ENCODE measurements at places on chromosomes 4 and X.
A peak's percentile ranks its signal among the peaks of the same experiment; 100 is the strongest.

DNA sequence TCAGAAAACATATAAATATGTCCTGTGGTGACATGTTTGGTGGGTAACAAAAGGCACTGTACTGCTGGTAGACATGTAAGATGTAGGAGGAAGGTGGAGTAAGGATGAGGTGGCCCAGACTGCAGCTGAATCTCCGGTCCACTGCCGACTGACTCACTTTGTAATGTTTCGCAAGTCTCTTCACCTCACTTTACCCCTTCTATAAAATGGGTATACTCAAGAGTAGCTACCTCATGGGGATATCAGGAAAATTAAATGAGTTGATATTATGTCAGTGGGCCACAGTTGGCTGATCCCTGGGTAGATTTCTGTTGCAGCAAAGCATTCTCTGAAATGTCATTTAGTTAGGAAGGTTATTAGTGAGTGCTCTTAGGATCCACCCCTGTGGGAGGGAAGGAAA, 22.1 kb downstream of the MRFAP1 start:
- DNase-seq = no peak

DNA sequence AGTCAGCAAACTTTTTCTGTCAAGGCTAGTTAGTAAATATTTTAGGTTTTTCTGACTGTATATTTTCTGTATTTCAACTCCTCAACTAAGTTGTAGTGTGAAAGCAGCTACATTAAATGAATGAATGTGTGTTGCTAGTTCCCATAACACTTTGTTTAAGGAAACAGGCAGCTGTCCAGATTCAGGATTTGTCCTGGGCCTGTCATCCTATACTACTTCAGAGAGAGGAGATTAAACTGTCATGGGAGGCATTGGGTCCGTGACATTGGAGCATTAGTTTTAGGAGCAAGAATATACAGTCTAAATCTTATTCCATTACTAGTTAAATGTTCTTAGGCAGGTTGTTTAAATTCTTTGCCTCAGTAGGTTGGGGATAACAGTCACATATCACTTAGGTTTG, 516.0 kb downstream of the CCSER1 start:
- no peak for DNase-seq

DNA sequence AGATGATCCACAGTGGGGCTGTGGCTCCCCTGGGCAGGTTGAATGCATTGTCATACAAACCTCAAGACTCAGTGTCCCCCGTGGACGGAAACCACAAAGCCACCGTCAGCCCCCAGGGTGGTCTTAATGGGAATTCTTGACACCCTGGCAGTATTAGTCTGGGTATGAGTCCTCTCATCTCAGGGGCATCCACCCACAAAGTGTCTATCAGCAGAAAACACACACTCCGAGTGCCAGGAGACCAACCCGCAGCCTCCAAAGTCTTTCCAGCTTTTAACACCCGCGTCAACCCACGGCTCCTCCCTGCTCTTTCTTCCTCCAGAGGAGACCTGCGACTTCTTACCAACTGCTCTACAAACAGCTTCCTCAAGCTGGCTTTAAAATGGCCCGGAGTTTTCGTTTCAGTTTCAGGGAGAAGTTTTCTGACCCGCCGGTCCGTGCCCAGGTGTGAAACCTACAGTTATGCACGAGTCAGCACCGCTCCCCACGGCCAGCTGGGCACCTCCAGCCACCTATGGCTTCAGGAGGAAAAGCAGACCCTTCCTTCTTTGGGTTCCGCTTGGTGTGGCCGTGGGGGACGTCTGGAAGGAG, 14.4 kb upstream of the ASMTL start:
- DNase-seq = no peak

DNA sequence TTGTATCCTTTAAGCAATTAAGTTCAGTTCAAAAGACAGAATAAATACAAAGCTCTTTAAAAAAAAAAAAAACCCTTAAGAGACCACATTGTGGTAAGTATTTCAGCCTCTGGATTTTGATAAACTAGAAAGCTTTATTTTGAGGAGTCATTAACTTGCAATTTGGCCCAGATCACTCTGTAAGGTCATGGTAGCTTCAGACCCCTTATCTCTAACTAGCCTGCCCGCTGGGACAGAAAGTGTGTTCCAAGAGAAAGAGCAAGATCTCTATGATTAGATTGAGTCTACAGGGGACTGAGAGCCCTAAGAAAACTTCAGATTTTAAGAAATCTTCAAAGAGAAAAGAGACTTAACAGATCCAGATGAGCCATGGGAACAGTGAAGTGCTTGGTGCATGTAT, 45.6 kb downstream of the GALNT7 start:
- DNase-seq = no peak

DNA sequence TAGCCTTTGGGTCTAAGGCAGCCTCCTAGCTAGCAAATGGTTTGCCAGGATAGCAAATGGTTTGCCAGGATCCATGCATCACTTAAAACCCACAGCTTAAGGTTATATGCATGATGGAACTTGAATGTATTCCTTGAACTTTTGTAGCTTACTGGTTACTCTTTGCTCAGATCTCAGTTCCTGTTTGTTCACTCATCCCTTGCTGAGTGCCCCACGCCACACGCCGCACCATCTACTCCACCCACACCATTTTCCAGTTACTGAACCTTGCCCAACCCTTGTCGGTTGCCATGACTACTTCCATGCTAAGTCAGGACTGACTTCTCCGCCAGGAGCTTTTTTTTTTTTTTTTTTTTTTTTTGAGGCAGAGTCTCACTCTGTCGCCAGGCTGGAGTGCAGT, 29.5 kb upstream of the XIAP start:
- DNase-seq = peak; percentile 39

GRCh38 chrX:30620980-30621618, 32.1 kb upstream of the GK start:
- no peak for DNase-seq

DNA sequence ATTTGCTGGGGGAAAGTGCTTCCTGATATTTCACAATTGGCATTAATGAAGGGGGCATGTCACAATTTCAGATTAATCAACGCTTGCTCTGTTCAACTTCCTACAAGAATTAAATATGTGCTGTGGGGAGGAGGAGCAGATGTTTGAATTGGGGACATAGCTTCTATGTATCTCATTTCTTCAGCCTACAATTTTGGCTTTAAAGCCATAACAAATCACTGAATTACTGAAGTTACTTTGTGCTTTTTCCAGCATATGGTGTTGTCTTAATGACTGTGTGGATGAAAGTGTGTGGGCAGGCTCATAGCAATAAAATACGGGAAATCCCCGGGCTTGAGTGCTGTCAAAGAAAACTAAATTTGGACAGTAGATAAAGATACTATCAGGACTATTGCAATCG, 813 bp downstream of the TLR7 start:
- DNase-seq = no peak

- peak; percentile 15 for DNase-seq
Measured at GRCh38 chr4:101155945-101156344, 191.4 kb downstream of the PPP3CA start.

DNA sequence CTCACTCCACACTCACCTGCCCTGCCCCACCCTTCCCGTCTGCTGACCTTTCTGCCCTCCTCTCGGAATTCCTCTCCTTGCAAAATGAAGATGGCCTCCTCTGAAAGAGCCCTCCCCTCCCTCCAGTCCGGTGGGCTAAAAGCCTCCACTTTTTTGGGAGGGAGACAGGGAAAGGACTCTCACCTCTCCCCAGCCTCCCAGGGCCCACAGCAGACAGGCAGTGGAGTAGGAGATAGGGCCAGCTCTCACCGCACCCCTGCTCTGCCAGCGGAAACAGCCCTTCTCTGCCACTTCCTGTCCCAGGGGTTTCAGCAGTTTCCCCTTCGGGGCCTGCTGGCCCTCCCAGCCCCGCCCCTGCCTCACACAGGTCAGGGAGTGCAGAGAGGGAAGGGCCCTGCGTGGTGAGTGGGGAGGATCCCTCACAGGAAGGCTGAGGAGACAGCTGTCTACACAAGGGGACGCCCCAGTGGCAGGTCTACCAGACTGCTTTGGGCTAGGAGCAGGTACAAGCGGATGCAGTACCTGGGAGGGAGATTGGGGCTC, 18.2 kb downstream of the ELF4 start:
- peak; percentile 89 for DNase-seq

DNA sequence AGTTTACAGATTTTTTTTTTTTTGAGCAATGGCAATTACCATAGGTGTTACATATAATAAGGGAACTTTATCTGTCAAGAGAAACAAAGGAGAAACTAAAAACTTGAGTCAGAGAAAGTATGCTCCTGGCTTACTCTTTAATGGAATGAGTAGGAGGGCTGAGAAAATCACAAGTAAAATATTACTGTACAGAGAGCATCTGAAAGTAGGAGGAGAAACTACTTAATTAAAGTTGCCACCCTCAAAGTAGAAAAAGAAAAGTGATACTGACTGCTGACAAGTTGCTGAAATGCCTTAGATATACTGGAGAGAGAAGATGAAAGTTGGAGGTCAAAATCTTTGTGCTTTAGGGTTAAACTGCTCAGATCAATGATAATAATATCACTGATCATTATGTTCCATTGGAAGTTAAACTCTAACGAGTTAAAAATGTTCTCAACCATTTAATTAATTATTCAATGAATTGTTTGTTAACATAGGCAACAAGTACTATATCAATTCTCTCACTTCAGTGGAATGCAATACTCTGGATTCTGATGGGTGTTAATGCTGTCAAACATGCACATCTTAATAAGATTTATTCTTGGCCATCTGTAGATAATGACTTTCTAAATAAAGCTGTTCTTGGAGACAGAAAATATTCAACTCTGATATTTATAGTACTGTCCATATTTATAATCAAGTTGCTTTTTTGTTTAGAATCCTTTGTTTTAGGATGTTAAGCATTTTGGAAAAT, 61.2 kb upstream of the CAMK2D start:
- no peak for DNase-seq

GRCh38 chrX:70922774-70923473, 8.0 kb downstream of the SLC7A3 start:
- no peak for DNase-seq

- DNase-seq = peak; percentile 27
Measured at GRCh38 chr4:120921456-120922380, 808 bp downstream of the PRDM5 start.

DNA sequence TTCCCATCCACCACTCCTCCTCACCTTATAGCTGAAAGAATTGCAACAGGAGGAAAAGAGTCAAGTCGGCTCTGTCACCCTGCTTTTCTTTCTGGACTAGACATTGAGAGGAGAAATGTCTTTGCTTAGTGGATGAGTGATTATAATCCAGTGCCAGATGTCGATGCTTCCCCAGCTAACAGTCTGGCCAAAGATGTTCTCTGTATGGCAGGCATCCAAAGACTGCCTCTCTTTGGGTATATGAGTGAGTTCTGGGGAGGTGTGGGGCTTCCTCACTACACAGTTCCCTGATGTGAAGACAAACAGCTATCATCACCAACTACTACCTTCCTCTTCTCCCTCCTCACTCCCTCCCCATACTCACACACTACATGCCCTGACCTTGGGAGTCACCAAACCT, 90.9 kb downstream of the COMMD8 start:
- no peak for DNase-seq

DNA sequence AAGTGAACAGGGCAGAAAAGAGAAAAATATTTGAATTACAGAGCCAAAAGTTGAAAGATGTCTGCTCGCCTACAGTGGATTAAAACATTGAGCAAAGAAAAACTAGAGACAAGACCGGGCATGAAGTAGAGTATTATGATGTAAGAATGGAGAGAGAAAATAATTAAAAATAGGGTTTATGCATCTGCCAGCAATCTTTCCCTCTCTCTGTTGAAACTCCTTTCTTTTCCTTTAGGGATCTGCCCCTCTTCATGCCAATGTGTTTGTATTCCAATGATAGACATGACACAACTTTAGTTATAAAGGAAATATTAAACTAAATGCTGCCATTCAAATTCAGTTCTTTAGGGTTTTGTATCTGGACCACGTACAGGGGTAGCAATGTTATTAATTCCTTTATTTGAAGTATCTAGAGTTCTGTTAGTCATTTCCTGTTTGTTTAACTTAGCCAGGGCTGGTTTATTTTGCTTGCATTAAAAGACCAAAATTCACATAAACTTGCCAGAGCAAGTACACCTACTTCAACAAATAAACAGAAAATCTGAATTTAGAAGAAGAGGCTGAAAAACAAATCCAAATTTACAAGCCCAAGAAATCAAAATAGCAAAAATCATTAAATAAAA, 202.6 kb downstream of the SPOCK3 start:
- no peak for DNase-seq

DNA sequence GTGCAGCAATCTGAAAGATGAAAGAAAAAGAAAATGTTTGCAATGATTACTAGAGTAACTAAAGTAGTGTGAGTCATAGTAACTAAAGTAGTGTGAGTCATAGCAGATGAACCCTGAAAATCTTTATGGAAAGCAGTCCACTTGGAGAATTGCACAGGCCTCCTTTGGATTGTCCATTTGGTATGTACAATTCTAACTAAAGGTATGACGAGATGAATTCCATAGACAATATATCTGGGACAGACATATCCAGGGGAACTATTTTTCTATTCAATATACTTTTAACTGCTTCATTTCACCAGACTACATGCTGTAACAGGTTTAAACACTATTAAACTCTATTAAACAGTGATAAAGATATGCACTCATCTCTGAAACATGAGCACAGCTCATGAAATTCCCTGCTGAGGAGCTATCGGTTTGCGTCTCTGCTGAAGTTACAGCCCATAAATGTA, 798.7 kb downstream of the PCDH7 start:
- no peak for DNase-seq

DNA sequence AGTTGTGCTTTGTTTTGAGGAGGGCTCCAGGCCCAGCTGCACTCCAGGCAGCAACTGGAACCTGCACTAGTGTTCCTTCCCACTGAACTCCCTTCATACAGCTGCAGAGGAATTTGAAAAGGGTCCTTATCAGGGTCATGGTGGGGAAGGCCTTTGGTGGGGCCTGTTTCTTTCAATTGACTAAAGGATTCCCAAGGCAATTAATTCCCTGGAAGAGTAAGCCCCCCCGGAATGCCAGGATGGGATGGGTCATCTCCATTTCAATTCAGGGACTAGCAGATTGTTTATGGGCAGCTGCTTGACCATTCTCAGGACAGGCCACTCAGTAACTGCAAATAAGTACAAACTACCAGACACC, 45.3 kb downstream of the TSC22D3 start:
- no peak for DNase-seq

- DNase-seq = no peak
Measured at GRCh38 chrX:150700107-150700506, 6.9 kb downstream of the MTMR1 start.

DNA sequence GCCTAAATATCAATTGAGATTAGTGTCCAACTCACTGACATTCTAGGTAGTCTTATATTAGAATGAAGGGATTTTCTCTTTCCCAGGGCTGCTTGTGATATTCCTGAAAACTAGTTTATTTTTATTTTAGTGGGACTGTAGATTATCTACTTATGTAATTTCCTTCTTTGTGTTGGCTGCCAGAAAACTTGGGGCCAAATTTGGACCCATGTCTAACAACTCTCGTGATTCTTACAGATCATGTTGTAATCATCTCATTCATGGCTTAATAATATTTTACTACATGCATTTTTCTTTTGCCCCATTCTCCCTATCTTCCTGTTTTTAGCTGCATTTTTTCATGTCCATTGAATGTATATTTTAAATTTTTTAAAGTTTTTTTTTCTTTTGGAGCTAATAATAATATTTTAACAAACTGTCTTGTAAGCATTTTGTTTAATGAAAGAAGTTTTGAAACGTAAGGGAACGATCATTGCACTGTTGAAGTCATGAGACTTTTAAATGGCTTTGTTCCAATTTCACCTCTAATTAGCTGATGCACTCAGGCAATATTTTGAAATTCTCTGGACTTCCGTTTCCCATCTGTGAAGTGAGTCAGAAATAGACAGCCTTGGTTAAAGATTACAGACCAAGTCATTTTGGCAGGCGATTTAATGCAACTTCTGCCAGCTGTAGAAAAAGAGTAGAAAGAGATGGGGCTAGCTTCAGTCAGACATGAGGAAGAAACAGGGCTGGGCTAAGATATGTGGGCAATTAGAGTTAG, 14.3 kb upstream of the TDO2 start:
- no peak for DNase-seq
